CD4-positive, alpha-beta T cell treated with Interleukin-10 for 1 hour (primary cell): ENCODE measurements at places on chromosomes 12 and 14.

DNA sequence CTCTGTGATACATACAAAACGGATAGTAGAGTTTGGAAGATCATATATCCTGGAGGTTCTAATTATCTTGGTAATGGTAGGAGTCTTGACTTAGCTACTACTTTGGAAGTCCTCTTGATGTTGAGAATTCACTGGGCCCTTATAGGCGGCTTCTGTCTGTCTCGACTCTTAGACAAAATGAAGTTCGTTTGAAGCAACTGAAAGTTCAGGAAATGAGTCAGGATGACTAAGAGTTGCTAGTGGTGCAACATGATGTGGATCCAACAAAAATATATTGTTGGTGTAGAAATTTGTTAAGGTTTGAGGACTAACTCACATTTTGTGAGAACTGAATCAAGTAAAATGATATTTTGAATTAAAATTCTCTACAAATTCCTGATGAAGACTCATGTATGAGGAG, 272.7 kb downstream of the AEBP2 start:
- DNase-seq, result no peak

GRCh38 chr14:76191297-76191696, 39.6 kb downstream of the GPATCH2L start:
- no peak for DNase-seq

DNA sequence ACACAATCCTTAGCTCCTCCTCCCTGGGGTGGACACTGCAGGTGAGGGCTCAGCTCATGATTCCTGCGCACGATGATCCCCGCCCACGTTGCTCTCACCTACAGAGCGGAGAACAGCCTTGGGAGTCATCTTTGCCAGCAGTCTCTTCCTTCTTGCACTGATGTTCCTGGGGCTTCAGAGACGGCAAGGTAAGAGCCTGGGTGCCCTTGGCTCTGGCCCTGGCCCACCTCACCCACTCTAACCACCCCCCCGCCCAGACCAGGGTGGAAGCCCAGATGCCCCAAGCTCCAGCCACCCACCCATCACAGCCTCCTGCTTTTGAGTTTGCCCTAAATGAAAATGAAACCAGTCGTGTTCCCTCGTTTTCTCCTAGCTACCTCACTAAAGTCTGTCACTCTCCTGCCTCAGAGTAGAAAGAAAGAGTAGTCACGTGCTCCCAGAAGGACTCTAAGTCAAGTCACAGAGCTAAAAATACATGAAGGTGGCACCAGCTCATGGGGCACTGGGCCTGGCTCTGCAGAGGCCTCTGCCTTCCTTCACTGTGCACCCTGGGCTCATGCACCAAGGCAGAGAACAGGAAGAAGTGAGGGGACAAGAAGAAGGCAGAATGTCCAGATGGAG, 9.0 kb downstream of the TAPBPL start:
- peak; percentile 63 for DNase-seq

DNA sequence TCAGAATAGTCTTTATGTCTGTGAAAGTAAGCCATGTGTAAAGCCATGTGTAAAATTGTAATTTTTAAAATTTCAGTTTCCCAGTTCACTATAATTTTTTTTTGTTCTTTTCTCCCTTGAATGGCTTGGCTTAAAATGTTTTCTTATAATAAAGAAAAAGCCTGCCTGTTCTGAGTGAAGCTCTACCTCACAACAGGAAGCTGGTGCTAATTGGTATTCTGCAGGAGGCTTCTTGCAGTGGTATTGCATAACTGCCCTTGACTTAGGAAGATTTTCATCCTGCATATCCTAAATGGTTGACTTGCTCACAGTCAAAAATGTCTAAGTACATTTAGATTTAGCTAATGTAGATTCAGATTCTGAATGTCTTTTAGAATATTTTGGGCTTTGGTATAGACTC, 49.5 kb downstream of the ATP2A2 start:
- no peak for DNase-seq

- DNase-seq, result no peak
These were observed 94.4 kb downstream of the PTPRR start for GRCh38 chr12:70826156-70826555.

GRCh38 chr12:40689576-40689975, 2.7 kb upstream of the CNTN1 start:
- no peak for DNase-seq

- no peak for DNase-seq
These were observed 13.2 kb upstream of the SLC6A13 start for GRCh38 chr12:275812-276211.

DNA sequence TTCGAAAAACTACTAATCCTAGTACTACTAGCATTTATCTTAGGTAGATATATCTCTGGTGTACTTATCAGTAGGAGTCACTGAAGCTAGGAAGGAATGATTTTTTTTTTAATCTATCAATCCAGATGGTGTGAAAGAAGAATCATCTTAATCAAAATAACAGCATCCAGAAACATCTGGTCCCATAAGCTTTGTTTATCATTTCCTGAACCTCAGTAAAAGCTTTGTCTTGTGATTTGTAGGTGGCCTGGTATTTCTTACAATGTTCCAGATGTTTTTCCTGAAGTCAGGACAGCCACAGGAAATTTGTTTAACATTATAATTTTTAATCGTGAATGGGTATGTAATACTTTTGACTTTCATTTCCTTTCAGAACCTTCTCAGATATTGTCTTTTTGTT, 28.0 kb upstream of the LUM start:
- DNase-seq, result no peak

- no peak for DNase-seq
These were observed 123.0 kb downstream of the SLC38A4 start for GRCh38 chr12:46702581-46703344.

GRCh38 chr12:7125632-7126227, 3.0 kb downstream of the RBP5 start:
- DNase-seq, result no peak

- DNase-seq, result no peak
These were observed 60.6 kb downstream of the ARL6IP4 start for GRCh38 chr12:123041042-123041531.

DNA sequence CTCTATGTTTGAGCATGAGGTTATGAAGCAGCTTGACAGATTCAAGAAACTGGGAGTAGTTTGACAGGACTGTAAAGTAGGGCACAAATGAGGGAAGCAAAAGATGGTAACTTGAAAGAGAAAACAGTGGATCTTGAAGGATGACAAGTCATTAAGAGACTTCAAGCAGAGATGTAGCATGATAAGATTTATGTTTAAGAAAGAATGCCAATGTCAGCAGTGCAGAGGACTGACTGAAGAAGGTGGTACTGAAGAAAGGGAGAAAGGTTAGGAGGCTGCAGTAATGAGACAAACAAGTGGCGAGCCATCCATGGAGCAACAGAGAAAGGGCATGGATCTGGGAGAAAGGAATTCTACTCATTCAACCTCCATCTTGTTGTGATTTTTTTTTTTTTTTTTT, 120.2 kb upstream of the RAP1B start:
- DNase-seq, result no peak

DNA sequence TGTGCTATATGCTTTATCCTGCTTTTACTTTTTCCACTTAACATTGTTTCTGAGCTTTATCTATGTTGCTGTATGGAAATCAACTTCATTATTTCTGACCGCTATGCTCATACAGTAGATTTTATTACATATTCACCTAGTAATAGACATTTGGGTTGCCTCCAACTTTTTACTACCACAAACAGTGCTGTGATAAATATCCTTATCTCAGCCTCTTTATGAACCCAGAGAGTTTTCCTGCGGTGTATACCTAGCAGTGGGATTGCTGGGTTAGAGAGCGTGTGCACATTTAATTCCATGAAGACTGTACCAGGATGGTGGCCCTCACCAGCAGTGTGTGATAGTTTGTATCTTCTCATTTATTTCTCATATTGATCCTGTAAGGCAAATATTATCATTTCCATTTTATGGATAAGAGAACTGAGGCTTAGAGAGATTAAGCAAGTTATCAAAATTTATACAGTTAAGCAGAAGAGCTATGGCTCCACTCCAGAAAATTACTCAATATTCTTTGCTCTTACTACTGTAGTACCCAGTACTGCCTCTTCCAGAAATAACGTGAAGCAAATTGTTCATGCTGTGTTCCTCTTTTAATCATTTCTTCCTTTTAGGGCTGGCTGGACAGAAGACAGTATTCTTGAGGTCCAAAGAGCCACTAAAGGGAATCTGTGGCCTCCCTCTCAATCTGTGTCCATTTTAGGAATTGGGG, 26.3 kb upstream of the CISTR start:
- DNase-seq, result no peak

DNA sequence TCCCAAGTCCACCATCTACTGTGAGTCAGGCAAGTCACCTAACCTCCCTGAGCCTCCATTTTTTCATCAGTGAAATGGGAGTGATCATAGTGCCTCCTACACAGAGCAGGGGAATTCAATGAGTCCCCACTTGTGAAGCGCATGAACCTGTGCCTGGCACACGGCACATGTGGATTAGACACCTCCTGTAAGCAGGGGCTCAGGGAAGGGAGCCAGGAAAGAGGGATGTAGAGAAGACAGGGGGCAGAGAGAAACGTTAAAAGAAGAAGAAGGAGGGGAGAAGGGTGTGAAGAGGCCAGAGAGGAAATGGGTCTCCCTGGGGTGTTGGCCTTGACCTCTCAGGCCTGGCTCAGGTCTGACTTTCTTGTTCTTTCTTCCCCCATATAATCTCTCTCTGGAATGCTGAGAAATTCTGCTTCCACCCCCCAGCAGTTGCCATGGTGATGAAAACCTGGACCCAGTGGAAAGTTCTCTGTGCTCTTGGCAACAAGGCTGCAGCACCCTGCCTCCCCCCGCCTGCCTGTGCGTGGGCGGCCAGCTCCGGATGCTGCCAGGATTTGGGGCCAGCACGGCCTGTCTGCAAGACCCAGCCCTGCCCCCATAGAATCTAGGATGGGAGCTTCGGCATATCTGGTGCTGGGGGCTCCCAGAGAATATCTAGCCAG, 94.5 kb downstream of the CALM1 start:
- DNase-seq, result no peak

DNA sequence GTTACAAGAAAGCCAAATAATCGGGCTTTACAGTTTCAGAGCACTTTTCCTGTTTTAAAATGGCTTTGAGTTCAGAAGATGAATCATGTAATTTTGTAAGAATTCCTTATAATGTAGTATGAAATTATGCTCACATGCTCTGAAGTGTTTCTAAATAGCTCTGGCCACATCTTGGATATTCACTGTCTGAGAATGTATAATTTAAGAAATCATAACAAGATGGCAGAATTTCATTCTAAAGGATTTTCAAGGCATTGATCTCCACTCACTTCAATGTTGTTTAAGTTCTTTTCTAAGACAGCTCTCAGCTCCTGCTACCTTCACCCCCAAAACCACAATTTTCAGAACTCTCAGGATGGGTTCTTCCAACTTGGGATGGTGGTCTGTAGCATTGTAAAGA, 180.1 kb downstream of the DACT1 start:
- DNase-seq, result no peak

DNA sequence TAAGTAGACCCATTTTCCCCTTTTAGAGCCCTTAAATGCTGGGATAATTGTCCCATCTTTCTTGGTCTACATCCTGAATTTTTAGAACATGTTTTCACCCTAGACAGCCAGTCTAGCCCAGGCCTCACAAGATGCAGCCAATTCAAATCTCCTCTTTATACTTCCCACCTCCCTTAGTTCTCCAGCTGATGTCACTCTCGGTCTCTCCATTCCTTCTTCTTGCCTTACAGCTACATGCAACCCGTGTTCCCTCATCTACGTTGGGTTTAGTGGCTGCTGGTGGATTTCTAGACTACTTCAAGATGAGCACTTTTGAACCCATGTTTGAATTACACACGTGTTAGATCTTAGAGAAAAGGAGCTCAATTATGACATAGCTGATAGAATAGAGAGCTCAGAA, 132.0 kb downstream of the PPM1H start:
- no peak for DNase-seq

DNA sequence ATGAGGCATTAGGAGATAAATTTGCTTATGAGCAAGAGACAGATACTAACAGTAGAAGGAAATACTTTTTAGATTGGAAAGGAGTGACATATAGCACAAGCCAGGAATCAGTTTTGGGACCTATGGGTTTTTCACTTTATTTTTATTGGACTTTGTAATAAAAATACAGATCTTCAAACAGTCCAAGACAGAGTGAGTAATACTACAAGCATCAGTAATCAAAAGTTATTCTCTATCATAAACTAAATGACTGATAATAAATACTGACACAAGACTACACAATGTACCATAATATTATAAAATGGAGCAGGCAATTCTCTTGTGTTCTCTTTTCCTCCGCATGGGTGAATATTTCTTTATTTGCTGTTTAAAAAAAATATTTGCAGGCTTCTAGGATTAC, 85.8 kb downstream of the DERA start:
- DNase-seq, result no peak

DNA sequence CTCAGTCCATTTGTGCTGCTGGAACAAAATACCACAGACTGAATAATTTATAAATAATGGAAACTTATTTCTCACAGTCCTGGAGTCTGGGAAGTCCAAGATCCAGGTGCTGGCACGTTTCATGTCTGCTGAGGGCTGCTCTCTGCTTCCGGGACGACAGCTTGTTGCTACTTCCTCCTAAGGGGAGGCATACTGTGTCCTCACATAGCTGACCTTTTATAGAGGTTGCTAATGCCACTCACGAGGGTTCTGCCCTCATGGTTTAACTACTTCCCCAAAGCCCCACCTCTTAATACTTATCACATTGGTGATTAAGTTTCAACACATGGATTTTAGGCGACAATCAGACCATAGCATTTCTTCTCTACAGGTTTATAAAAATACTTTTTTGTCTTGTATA, 411.1 kb downstream of the NRXN3 start:
- DNase-seq, result no peak

DNA sequence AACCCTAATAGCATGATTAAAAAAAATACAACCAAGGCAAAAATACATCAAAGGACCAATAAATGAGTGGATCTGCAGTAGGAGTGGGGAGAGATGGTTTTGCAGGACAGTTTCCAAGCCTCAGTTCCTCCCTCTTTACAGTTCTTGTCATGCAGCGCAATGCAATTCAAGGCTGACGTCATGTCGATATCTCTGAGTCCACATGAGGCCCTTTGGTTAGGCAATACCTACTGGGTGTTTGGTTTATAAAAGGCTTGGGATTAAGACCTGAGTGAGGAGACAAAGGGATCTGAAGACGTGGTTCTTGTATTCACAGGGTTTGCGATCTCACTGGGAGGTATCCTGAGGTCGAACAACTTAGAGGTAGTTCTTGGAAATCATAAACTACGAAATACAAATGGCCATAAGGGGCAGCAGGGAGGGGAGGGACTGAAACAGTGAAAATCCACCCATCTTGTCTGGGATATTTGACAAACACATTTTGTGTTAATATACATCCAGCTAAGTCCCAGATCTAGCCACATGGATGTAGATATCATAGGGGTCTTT, 441.0 kb downstream of the FUT8 start:
- no peak for DNase-seq

DNA sequence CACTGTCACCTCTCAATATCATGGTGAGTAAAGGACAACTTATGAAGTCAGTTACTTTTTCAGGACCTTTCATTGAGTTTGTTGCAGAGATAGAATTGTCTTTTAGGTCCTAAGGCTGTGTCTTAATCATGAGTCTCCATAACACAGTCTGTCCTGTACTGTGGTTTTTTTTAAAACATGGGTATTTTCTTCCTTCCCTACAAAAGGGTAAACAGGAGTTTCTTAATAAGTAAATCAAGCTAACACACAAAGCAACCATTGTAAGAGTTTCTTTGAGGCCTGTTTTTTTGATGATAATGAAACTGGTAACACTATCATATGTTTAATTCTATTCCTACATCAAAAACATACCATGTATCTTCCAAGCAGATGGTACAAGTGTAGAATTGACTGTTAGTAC, 101.4 kb downstream of the PLEKHA5 start:
- no peak for DNase-seq
